A549 treated with AZD2906 at 1 μM for 4 hours (cell line): ENCODE measurements at places on chromosomes 3 and 15. TPM values are rescaled to one million over a fixed set of nuclear protein-coding genes. Genes with fewer than 3 reads are reported as not detected.

The KIF23 gene
- total RNA-seq = 65.7 to 96.3 TPM (median 74.7 TPM) in 5 replicates

The CPEB1 gene
- total RNA-seq = 2.6 to 3.4 TPM (median 3.2 TPM) in 5 replicates

The LRTM1 gene
- not detected in 5 replicates for total RNA-seq

The SPRED1 gene
- 7.0 to 8.4 TPM (median 8.0 TPM) in 5 replicates for total RNA-seq

The TLR9 gene
- 0.03 to 0.05 TPM (median 0.04 TPM) in 3 of 5 replicates, not detected in the others for total RNA-seq

The CTXN2 gene
- 0.02 to 0.05 TPM in 2 of 5 replicates, not detected in the others for total RNA-seq

The TICRR gene
- 10.5 to 12.4 TPM (median 11.6 TPM) in 5 replicates for total RNA-seq

The CPNE4 gene
- total RNA-seq = 5.0 to 7.5 TPM (median 6.0 TPM) in 5 replicates

The ZIC4 gene
- not detected in 5 replicates for total RNA-seq

The PDIA3 gene
- 254 to 351 TPM (median 338 TPM) in 5 replicates for total RNA-seq

The CHRNA7 gene
- 4.3 to 4.9 TPM (median 4.5 TPM) in 5 replicates for total RNA-seq

The C3orf62 gene
- total RNA-seq = 1.8 to 2.4 TPM (median 2.1 TPM) in 5 replicates

The RPLP1 gene
- total RNA-seq = 3,095 to 4,249 TPM (median 3,739 TPM) in 5 replicates

The CYP11A1 gene
- total RNA-seq = 0.07 to 0.13 TPM (median 0.10 TPM) in 3 of 5 replicates, not detected in the others

The SEMA5B gene
- 0.22 to 0.31 TPM (median 0.26 TPM) in 5 replicates for total RNA-seq

The CADPS gene
- not detected in 5 replicates for total RNA-seq

The PDIA5 gene
- total RNA-seq = 29.3 to 33.1 TPM (median 30.7 TPM) in 5 replicates

The AHSG gene
- 0.05 to 0.12 TPM (median 0.06 TPM) in 4 of 5 replicates, not detected in the other for total RNA-seq

The MUC20 gene
- 0.30 to 0.87 TPM (median 0.61 TPM) in 5 replicates for total RNA-seq

The MCF2L2 gene
- total RNA-seq = 0.10 to 0.26 TPM (median 0.20 TPM) in 5 replicates

The GP5 gene
- total RNA-seq = 0.01 to 0.02 TPM in 2 of 5 replicates, not detected in the others

The A4GNT gene
- not detected in 5 replicates for total RNA-seq

The CPN2 gene
- total RNA-seq = not detected in 5 replicates

The SCAANT1 gene
- not detected in 5 replicates for total RNA-seq

The IQCH gene
- 1.1 to 1.6 TPM (median 1.4 TPM) in 5 replicates for total RNA-seq

The ABHD2 gene
- 112 to 161 TPM (median 139 TPM) in 5 replicates for total RNA-seq
